ENCODE measurements at places on chromosomes 3 and 15. TPM values are rescaled to one million over a fixed set of nuclear protein-coding genes. Genes with fewer than 3 reads are reported as not detected.

DNA sequence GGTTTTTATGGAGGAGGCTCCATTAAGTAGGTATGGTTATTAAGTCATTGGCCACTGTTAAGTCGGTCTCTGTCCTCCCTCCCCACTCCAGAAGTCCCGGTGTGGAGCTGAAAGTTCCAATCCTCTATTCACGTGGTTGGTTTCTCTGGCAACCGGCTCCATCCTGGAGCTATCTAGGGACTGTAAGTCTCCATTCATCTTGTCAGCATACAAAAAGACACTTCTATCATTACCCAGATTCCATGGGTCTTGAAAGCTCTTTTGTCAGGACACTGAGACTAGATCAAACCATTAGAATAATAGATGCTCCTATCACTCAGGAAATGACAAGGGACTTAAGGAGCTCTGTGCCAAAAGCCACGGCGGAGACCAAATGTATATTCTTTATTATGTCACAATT, 110.3 kb downstream of the PIK3CB start:
- DNase-seq, result no peak

GRCh38 chr3:57224856-57225255, 2.7 kb upstream of the APPL1 start:
- no peak for DNase-seq

DNA sequence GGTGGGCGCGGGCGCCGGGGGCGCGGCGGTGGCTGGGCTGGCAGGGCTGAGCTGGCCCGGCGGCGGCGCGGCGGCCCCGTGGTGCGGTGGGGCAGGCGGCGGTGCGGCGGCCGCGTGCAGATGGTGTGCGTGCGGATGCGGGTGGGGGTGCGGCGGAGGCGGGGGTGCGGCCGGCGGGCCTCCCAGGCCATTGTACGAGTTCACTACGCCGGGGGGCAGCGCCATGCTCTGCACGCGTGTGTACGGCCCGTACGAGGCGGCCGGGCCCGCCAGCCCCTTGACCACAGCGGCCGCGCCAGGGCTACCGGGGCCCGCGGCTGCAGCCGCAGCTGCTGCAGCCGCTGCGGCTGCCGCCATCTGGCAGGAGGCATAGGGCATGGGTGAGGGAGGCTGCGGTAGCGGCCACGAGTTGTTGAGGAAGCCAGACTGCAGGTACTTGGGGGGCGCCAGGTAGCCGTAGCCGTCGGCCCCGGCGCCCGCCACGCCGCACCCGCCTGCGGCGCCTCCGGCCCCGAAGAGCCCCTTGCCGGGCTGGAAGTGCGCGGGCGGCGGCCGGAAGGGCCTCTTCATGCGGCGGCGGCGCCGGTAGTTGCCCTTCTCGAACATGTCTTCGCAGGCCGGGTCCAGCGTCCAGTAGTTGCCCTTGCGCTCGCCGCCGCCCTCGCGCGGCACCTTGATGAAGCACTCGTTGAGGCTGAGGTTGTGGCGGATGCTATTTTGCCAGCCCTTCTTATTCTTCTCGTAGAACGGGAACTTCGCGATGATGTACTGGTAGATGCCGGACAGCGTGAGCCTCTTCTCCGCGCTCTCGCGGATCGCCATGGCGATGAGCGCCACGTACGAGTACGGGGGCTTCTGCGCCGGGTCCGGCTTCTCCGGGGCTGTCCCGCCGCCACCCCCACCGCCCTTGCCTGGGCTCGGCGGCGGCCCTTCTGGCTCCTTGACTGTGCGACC, 951 bp downstream of the FOXL2 start:
- DNase-seq, result peak; percentile 8

DNA sequence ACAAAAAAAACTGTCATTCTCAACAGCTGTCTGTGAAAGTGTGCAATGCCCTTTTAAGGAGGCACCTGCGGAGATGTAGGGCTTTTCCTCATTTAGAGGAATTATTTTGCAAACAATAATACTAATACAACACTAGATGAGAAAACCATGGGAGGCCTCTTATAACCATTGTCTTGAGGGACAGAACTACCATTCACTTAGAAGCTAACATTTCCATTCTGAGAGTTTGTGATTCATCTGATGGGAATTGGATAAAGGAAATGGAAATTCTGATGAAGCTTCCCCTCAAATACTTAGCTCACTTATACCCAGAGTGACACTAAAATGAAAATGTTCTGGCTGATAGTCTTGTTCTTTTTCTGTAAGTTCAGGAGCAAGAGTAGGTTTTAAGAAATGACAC, 147.7 kb downstream of the CADPS start:
- no peak for DNase-seq

- no peak for DNase-seq
Observed at GRCh38 chr3:32778389-32778788, 39.4 kb upstream of the TRIM71 start.

DNA sequence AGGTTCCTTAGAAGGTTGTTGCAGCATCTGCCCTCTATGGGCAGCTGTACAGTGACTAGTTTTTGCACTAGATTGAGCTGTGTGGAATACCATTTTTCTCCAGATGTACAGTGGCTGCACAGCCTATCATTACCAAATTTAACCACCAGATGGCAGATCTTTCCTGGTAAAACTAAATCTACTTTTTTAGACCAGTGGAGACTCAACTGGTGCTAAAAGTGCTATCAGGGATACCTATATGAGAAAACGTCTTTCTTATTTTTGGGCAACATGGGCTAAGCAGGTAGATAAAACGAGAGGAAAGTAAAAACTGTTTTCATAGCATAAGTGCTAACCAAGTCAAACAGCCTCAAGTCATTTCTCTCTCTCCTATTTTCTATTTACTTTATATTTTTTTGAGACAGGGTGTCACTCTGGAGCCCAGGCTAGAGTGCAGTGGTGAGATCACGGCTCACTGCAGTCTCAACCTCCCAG, 21.2 kb downstream of the IGSF10 start:
- peak; percentile 83 for DNase-seq

GRCh38 chr3:179902061-179902460, 134.7 kb downstream of the PEX5L start:
- DNase-seq, result no peak

- no peak for DNase-seq
Observed at GRCh38 chr3:151869181-151869580, 4.3 kb upstream of the SUCNR1 start.

DNA sequence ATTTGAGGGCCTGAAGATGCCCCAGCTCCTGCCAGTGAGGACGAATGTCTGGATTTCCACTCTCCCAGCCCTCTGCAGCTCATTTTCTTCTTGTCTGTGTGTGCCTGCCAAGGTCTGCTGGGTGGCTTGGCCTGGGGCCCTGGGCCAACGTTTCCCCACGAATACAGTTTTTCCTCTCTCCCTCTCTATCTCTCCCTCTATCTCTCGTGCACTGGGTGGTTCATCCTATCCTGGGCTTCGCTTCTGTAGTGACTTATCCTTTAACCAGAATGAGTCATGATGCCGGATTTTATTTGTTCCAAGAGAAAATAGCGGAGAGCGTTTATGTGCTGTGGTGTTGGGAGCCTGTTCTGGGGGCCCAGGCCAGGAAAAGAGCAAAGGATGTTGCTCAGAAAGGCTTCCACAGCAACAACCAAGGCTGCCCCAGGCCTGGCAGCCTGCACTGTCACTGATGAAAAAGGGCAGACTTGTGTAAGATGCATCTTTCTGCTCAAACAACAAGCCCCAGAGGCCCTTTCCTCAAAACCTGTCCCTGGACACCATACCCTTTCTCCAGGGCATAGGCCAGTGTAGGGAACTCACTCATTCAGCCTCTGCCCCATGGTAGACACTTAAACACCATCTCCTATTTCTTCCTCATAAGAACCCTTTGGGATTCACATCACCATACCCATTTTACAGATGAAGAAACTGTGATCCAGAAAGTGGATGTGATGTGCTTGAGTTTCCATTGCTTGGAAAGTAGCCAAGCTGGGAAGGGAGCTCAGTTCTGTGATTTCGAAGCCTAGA, 47.3 kb downstream of the ITGA11 start:
- peak; percentile 91 for DNase-seq

- DNase-seq, result no peak
Observed at GRCh38 chr3:140341203-140341602, 336.7 kb upstream of the TRIM42 start.

DNA sequence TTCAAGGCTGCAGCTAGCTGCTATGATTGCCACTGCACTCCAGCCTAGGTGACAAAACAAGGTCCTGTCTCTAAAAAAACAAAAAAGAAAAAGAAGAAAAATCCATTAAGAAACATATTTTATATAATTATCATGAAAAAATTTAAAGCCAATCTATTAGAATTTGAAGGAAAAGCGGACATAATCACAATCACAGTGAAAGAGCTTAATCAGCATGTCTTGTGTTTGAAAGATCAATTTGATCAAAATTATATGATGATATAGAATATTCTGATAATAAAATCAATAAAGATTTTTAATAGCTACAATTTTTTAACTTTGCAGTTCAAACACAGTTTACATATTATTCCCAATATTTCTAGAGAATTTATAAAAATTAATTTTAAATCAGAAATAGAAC, 210.1 kb downstream of the MEX3B start:
- DNase-seq, result no peak

DNA sequence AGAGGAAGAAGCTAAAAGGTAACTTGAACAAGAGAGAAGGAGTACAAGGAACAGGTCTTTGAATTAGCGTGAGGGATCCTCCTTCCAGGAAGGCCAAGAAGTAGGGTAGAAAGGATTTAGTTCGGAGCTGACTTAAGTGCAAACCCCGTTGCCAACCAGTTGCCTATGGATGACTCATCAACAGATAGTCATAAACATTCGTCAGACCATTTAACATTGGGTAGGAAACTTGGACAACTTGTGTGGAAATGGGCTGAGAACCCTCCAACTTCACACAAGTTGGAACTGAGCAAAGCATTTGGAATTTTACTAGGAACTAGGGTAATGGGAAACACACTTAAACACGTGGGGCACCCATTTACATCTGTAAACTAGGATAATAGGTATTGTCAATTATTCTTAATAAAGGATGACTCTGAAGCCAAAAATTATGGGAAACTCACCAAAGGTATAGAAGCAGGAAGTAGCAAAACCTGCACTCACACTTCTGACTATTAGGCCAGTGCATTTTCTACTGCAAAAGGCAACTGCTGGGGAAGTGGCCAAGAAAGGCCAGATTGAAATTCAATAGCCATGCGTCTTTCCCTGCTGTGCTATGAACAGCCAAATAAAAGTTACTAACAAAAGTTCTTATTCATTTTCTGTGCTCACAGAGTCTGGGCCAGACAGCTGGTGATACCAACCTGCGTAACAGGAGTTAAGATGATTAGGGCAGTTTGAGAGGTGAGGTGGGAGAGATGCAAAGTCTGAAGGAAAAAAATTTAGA, 174.5 kb upstream of the TMC3 start:
- no peak for DNase-seq

- DNase-seq, result no peak
Observed at GRCh38 chr15:40512440-40512839, 41.7 kb downstream of the CHST14 start.

DNA sequence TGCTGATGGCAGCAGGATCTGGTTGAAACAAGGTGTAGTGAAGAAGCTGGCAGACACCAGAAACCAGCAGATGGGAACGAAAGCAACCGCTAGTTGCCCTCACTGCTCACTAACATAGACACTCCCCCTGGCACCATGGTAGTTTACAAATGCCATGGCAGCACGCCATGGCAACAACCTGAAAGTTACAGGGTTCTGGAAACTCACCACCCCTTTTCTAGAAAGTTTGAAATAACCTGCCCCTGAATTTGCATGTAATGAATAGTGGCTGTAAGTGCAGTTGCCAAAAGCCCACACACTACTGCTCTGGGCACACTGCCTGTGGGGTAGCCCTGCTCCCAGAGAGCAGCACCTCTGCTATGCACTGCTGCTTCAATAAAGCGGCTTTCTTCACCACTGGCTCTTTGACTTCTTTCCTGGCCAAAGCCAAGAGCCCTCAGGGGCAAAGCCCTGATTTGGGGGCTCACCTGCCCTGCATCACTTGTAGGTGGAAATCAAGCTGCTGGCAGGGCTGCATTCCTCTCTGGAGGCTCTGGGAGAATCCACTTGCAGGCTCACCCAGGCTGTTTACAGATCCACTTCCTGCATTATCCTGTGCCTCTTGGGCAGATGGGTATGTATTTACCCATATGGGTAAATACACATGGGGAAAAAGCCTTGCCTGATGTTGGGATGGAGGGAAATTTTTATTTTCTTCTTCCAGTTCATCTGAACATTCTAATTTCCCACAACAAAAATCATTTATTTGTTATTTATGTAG, 2.0 kb upstream of the GP9 start:
- no peak for DNase-seq

DNA sequence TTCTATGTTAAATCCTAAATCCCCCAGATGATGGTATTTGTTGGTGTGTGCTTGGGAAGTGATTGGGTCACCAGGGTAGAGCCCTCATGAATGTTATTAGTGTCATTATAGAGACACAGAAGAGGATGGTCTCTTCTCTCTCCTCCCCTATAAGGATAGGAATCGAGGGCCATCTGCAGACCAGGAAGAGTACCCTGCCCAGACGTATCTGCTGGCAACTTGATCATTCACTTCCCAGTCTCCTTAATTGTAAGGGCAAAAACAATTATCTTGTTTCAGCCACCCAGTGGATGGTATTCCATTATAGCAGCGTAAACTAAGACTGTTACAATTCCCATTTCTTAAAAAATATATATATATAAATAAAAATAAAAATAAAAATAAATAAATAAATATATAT, 892.2 kb downstream of the SI start:
- no peak for DNase-seq

DNA sequence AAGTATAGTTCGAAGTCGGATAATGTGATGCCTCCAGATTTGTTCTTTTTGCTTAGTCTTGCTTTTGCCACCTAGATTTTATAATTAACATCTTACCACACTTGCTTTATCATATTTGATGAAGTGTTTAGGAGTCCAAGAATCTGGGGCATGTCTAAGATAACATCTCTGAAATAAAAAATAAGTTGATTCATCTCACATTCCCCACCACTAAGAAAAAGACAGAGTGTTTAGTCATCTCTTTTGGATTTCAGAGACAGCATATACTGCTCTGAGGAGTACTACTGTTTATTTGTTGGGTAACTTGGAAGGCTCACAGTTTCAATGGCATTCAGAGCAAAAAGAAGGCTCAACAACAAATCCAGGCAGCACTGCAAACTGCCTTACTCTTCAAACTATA, 324.2 kb upstream of the ATP11B start:
- DNase-seq, result no peak

- DNase-seq, result no peak
Observed at GRCh38 chr3:47359323-47359722, 21.5 kb upstream of the PTPN23 start.

GRCh38 chr3:108448593-108448992, 61.8 kb downstream of the MYH15 start:
- no peak for DNase-seq

The VEPH1 gene
- total RNA-seq, result 25.0 TPM

The CORO2B gene
- 0.43 TPM for total RNA-seq

The KCNAB1 gene
- total RNA-seq, result 0.26 TPM

The C3orf33 gene
- total RNA-seq, result 7.5 TPM

The CACNA2D2 gene
- 0.22 TPM for total RNA-seq

The MOBP gene
- total RNA-seq, result not detected

The CYFIP1 gene
- 78.1 TPM for total RNA-seq

The NANOGP8 gene
- total RNA-seq, result not detected

The ST8SIA2 gene
- total RNA-seq, result not detected
